ENCODE measurements at places on chromosomes 2 and 18.

DNA sequence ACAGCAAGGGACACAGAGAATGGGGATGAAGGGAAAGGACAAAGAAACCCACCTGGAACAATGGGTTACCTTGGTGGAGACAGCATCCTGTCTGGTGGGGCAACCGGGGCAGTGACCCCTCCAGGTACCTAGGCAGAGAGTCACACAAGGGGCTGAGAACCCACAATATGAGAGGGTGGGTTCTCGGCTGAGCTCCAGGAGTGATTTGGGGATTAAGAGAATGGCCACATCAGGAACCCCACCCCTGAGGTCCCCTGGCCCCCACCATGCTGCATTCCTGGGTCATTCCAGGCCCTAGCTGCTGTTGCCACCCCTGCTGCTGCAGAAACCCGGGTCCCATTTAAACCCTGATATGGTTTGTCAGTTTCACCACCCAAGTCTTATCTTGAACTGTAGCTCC is 172.3 kb downstream of the RTP5 start:
- no peak for DNase-seq

GRCh38 chr2:111239107-111239506 is 118.4 kb downstream of the BCL2L11 start:
- no peak for DNase-seq

DNA sequence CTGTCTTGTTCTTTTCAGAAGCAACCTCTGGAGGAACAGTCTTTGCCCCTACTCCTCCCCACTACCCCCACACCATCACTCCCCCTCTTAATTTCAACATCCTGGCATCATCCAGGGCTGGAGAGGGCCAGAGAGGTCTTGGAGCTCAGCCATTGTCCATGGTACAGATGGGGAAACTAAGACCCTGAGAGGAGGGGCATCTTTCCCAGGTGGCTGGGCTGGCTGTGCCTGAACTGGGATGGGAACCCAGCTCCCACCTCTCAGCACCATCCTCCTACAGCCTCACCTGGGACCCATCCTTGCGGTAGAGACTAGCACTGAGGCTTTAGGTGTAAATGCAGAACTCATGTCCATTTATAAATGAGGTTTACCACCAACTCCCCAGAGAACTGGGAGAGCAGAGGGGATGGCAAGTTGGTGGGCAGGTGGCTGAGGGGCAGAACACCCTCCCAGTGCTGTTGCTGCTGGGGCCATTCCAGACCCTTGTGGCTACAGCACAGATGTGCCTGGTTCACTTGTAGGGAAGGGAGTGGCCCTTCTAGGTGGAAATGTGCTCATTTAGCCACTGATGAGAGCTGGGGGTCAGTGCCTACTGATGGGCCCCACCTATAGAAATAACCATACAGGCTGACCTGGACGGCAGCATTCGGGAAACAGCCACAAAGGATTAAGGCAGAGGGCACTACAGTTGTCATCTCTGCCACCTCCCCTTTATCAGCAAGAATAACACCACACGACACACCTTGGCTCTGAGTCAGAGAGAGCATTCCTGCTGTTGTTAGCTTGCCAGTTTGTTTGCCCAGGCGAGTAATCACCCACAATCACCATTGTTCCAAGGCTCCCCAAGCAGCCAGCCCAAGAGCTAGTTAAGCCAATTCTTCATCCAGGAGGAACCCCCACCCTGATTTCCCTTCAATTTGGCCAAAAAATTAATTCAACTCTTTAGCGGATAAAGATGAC is 2.1 kb downstream of the MLPH start:
- DNase-seq, result no peak

- no peak for DNase-seq
These were observed 39.6 kb downstream of the PSMG2 start for GRCh38 chr18:12742453-12742852.

- DNase-seq, result no peak
These were observed 148.3 kb downstream of the MEIS1 start for GRCh38 chr2:66582987-66583880.

GRCh38 chr2:27370816-27371620 is 602 bp downstream of the SNX17 start:
- DNase-seq, result peak; percentile 35

- no peak for DNase-seq
These were observed 16.5 kb downstream of the SLC4A3 start for GRCh38 chr2:219643788-219644398.

DNA sequence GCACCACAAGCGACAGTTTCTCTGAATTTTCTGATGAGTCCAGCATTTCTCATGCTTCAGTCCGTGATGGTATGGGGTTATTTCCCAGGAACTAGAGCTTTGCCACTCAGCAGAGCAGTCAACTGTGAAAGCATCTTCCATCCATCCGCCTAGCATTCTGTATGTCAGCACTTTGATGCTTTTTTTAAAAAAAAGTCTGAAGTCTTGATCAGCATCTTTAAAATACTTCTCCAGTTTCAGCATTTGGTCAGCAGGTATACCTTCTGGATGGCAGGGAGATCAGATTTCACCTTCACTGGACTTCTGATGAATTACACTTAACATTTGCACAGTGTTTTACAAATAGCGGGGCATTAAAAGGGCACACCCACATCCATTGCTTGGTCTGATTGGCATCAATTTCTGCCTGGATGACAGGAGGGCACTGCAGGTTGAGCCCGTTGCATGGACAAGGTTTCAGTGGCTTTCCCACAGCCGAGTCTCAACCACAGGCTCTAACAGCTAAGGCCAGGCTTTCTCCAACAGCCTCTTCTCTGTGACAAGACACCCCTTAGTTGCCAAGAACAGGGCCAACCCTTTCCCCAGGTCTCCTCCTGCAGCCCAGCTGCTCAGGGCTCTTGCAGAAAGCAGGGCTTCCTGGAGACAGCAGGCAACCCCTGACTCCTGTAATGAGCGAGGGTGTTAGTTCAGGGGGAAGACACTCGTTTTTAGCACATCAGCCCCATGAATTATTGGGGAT is 54.0 kb downstream of the EMILIN2 start:
- no peak for DNase-seq

- DNase-seq, result no peak
These were observed 35.8 kb downstream of the AGAP1 start for GRCh38 chr2:235529621-235530020.

- DNase-seq, result no peak
These were observed 167.4 kb downstream of the THSD7B start for GRCh38 chr2:136932700-136933099.

- DNase-seq, result no peak
These were observed 50.1 kb upstream of the WDR75 start for GRCh38 chr2:189391201-189391600.

- DNase-seq, result no peak
These were observed 570.4 kb downstream of the CCDC85A start for GRCh38 chr2:56754066-56754615.

DNA sequence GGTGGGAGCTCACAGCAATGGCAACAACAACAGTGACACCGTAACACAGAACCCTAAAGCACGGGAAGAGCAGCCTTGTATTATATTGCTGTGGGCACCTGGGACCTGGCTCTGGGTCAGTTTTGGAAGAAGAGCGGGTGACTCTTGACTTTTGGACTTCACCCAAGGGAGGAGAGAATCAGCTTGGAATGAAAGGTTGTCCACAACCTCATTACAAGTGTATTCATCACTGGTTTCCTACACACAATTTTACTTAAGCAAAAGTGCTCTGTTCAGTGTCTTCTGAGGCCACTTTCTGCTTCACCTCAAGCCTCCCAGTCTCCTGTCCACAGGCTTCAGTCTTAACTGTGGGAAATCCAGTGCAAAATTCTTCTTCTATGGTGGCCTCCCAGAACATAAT is 263.8 kb downstream of the KCNE4 start:
- no peak for DNase-seq

GRCh38 chr2:42618116-42618515 is 49.7 kb downstream of the MTA3 start:
- DNase-seq, result no peak

DNA sequence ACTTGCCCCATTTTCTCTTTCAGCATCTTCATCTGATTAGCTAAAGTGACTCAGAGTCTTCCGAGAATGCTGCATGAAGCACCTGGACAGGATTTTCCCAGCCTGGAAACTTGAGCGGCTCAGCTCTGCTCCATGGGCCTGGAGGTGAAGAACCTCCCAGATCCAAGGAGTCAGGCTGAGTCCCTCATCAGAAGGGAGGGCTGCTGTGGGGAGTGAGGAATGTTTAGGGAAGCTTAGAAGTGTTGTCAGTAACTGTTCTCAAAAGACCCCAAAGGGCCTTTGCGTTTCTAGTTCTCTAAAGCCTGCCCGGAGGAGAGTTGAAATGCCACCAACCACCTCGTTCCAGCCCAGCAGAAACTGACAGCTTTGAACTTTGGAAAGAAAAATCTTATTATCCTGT is 157.1 kb downstream of the CLIP4 start:
- no peak for DNase-seq

- peak; percentile 37 for DNase-seq
These were observed 29.0 kb downstream of the ANO7 start for GRCh38 chr2:241217320-241218031.

GRCh38 chr2:100721693-100722092 is 98.2 kb upstream of the NPAS2 start:
- no peak for DNase-seq

DNA sequence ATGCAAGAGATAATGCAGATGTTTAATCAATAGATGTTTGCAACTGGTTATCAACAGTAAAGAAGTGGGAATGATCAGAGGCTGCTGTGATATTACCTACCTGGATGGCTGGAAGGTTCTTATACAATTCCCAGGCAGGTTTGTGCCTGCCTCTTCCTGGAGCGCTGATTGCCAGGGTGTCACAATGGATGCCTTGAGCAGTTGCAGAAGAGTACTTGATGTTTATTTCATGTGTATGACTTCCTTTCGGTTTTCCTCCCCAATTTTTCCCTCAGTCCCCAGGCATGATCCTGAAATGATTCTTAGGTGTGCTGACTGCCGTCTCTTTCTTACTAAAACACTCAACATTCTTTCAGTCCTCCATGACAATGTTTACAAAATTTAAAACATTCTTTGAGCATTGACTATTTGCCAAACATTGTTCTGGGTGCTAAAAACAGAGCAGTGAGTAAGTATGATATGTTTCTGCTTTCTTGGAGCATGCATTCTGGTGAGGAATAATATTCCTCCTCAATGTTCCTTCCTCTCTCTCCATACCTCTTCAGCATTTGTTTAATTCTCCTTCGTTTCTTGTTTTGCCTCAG is 416.6 kb upstream of the TRIB2 start:
- no peak for DNase-seq

DNA sequence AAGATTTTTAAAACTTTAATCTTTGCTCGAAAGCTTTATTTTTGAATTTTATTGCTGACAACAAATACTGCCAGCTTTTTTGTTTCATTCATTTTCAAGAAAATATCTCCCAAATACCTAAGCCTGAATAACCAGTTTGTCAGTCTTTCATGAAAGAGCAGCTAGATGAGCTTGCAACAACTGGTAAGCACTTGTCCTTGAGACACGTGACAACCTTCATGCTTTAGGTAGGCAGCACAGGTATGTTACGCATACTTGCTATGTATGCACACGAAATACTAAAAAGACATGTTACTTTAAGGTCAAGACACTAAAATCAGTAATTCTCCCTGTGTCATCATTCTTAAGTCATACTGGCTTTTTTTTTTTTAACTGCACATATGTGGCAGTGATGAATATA is 12.3 kb downstream of the CEBPZ start:
- no peak for DNase-seq

All from activated naive CD4-positive, alpha-beta T cell treated with Interleukin-2 at 50 U/mL for 16 hours (primary cell).